Fibroblast of mammary gland (primary cell): ENCODE measurements at places on chromosomes 3 and 15.

GRCh38 chr3:36795622-36796021 is 31.3 kb upstream of the DCLK3 start:
- no peak for DNase-seq

- DNase-seq, result peak; percentile 42
These were observed 15.4 kb downstream of the SCN5A start for GRCh38 chr3:38634111-38634510.

DNA sequence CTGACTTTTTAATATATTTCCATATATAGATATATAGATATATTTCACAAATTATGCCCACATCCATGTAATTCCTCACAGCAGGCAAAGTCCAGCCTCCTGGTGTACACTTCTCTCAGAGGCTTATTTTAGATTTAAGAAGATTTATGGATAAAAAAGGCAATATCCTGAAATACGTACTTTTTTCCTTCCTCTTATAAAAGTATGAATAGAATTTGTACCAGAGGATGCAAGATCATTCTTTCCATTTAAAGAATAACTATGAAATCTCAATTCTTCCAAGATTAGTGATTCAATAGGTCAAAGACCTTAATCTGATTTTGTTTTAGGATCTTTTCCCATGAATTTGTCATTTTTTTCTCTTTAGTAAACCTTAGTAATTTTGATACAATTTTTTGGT is 597.9 kb upstream of the TBL1XR1 start:
- DNase-seq, result no peak

GRCh38 chr15:73357999-73358665 is 10.6 kb downstream of the HCN4 start:
- no peak for DNase-seq

DNA sequence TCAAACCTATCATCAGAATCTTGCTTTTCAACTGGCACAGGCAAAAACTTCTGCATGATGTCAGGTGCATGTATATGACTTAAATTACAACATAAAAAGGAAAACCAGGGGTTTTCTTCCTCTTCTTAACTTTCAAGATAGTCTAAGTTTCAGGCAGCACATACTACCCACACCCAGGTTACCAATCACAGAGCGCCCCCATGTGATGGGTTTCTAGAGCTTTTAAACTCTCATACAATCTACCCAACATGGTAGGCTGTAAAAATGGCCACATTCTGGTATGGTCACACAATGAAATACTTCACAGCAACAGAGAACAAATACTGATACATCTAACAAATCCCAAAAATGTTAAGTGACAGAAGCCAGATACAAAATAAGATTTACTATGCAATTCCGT is 7.4 kb downstream of the MESD start:
- DNase-seq, result no peak

DNA sequence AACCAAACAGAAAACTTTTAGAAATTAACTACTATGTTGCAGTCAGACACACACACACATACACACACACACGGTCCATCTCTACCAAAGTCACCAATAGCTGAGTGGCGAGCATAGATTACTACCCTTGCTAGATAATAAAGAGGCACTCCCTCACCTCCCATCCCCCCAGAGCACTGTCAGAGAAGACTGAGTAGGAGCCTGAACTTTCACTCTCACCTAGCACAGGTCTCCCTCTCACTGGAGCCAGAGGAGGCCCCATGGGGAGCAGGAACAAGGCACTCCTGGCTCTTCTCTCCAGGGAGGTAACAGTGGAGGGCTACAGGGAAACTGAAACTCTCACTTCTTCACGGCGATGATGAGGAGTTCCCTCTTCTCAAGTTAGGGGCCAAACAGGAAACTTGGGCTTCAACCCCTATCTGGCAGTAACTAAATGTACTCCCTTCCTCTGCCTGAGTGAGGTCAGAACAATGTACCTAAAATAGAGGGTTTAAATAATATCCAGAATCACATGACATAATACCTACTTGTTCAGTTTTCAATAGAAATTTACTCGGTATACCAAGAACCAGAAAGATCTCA is 975.3 kb upstream of the GBE1 start:
- no peak for DNase-seq

DNA sequence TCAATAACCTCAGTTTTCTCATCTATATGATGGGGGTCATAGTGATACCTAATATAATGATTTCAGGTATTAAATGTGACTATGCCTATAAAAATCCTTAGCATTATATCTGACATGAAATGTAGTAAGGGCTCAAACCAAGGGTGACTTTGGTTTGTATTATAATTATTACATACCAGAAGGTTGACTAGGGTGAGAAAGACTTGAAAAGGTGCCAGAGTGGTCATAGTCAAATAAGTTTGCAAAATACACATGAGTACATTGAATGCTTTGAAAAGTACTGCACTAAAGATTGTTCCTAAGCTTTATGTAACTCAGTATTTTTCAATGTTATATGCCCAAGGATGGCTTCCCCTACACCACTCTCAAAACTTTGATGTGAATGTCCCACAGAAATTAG is 297.2 kb downstream of the ARPP21 start:
- DNase-seq, result peak; percentile 66

DNA sequence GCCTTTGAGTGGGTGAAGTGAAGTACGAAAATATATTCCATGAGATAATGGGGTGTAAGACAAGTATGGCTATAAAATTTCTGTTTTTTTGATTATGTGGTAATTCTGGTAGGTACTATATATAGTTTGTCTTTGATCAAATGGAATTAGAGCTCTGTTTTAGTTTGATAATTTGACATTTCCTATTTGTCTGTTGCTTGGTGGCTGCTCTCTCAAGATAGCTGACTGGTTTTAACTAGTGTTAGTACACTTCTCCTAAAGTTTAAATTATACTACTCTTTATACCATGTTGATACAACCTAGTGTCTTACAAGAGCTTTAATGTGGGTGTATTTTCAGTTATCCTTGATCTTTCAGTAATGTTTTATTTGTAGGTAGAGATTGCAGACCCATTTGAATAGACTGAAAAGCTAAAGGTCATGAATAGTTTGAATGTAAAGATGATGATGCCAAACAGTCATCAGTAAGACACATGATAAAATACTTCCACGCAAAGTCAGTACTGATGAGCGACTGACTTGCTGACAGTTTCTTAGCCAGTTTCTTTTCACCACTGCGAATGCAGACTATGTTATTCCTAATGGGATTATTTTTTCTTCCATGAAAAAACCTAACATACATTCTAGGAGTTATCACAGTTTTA is 15.2 kb downstream of the SACM1L start:
- DNase-seq, result no peak

DNA sequence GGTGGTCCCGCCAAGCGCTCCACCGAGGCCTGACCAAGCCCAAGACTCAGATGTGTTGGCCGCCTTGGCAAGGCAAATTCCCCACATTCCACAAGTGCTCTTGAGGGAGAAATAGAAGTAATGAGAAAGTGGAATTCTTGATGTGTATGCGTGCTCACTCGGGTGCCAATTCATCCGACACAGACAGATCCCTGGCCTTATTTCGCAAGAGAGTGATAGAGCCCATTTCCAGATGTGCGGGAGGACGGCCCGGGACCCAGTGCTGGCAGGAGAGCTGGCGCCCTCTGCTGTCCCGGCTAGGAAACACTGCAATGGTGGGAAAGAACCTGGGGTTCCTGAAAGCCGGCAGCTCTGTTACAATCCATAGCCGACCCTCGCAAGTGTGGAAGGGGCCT is 76.0 kb downstream of the HMG20A start:
- DNase-seq, result peak; percentile 96

DNA sequence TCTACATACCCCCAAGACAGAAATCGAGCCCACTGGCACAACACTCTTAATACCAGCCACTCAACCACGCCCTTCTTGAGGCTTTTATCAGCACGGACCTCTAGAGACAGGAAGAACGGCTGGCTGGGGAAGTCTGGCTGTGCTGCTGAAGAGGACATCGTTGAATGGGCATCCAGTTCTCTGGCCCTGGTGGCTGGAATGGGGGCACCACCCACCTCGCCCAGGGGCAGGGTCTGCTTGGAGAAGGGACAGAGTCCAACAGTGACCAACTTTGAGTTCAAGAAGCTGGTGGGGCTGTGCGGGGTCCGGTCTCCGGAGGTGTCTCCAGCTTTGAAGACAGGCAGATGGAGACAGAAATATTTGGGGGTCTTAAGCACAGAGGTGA is 77.5 kb downstream of the ATP10A start:
- no peak for DNase-seq
